ENCODE measurements at places on chromosomes 3 and 15.

DNA sequence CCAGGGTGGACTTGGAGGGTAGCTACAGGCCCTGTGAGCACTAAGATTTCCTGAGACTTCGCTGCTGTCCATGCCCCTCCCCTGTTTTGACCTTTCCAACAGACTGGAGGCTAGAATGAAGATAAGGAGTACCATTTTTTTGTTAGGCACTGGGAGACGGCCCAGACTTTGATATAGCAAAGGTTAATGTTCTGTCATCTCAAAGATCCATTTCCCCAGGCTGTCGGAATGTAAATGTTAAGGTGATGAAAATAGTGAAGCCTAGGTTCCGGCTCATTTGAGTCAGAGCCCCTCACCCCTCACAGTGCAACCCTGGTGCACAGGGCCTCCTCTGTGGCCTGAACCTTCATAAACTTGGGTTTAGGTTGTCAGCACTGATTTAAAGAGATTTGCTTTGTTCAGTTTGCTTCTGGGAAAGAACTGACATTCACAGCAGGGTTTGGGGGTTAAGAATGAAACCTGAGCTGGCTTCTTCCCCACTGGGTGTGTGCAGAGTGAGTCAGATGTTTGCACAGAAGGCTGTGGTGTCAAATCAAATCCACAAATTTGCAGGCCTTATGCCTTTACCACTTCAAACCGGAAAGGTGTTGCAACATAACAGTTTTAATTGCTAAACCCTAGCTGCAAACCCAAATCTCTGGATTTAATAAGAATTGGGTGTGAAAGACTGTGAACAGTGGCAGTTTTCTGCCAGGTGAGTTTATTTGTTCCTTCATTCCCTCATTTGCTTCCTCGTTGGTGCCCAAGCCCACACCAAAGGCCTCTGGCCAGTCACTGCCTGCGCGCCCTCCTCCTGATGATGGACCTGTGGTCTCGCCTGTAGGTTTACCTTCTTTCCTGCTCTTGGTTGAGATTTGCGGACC is 20.6 kb upstream of the KCTD6 start:
- no peak for DNase-seq

GRCh38 chr3:36907911-36908646 is 36.8 kb downstream of the TRANK1 start:
- no peak for DNase-seq

GRCh38 chr3:143387425-143387824 is 267.9 kb downstream of the CHST2 start:
- no peak for DNase-seq

DNA sequence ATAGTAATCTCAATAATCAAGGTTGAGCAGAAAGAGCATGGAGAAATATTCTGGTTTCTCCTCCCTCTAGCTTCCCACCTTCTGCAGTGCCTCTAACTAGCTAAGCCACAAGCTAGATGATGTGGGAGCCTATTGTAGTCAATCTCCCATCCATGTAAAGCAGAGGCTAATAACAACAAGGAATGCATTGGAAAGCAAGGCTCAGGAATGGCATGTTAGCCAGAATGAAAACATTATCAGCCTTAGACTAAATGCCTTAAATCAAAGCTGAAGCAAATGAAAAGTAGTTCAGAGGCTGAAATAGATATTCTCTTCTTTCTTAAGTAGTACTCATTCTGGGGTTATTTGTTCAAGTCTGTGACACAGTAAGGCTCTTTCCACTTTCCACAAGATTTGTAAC is 350.3 kb upstream of the DPPA4 start:
- no peak for DNase-seq

GRCh38 chr15:73951601-73952000 is 25.3 kb downstream of the LOXL1 start:
- DNase-seq: no peak

GRCh38 chr3:184524981-184525336 is 36.6 kb upstream of the EPHB3 start:
- no peak for DNase-seq

DNA sequence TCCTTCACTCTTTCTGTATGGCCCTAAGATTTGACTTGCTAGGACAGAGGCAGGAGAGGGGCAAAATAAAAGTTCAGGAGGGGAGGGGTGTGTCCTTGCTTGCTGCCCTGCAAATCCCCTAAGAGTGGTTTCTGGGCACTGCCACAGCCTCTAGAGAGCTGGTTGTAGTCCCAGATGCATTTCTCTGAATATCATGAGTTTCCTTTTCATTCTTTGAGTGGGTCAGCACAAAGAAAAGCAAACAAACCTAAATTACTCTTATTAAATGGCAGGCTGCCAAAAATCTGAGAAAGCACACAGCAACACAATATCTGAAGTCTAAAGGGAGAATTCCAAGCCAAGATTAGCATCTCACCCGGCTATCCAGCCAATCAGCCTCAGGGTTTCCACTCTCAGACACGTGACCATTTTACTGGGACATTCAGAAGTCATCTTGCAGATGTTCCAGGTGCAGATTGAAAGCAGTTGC is 919.3 kb downstream of the TUSC7 start:
- peak; percentile 67 for DNase-seq

- peak; percentile 49 for DNase-seq
Measured at GRCh38 chr3:10534066-10534465, 28.7 kb upstream of the ATP2B2 start.

DNA sequence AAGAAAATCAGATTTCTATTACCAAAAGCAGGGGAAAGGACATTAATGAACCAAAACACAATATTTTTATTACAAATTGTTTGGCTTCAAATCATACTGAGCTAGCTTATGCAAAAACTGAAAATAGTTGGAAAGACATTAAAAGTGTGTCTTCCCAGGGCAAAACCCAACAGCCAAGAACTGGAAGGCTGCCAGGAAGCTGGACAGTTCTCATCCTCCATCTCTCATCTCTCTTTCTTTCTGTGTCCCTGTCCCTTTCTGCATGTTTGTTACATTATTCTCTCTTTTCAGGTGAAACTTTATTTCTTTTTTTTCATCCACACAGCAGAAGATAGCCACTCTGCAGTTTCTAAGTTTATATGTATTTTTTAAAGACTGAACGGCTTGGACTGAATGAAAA is 41.1 kb upstream of the SNTN start:
- no peak for DNase-seq

GRCh38 chr3:23611737-23612295 is 193.9 kb upstream of the UBE2E1 start:
- no peak for DNase-seq

GRCh38 chr3:99666201-99666600 is 27.8 kb downstream of the COL8A1 start:
- DNase-seq: no peak

GRCh38 chr15:54519577-54519976 is 541.3 kb downstream of the UNC13C start:
- no peak for DNase-seq

GRCh38 chr3:108202834-108203233 is 19.4 kb downstream of the IFT57 start:
- DNase-seq: no peak

- DNase-seq: no peak
Measured at GRCh38 chr15:30885814-30886213, 17.9 kb upstream of the FAN1 start.

DNA sequence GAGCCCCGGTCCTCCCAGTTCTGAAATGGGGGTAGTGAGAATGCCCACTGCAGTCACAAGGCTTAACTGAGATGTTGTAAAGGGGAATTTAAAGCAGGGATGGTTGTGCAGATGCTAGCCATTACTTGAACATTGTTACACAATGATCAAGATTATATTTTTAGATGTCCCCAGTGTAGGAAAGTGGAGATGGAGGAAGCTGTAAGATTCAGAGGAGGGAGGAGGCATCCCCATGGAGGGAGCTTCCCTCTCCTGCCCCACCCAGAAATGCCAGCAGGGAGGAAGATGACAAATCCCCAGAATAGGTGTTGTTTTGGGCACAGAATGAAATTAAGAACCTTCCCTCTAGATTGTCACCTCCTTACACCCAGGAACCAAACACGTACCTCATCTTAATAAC is 46.1 kb downstream of the EFCAB12 start:
- no peak for DNase-seq

GRCh38 chr3:16207031-16207430 is 32.6 kb downstream of the GALNT15 start:
- DNase-seq: no peak

GRCh38 chr3:149267565-149267964 is 45.9 kb upstream of the CP start:
- no peak for DNase-seq

DNA sequence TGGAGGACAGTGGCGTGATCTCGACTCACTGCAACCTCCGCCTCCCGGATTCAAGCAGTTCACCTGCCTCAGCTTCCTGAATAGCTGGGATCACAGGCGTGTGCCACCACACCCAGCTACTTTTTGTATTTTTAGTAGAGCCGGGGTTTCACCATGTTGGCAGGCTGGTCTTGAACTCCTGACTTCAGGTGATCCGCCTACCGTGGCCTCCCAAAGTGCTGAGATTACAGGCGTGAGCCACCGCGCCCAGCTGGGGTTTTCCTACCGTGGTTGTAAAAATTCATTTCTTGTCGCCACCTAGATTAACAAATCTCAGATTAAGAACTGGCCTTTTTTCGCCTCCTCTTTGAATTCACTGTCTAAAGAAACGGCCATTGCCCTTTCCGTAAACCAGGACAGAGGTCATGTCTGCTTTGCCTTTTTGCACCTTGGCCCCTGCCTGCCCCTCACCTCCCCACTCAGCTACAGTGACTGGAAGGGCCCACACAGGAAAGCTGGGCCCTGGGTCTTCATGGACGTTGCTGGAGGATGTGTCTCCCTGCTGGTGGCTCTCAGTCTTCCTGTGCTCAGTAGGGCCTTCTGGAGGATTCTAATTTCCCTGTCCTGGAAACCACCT is 17.2 kb downstream of the ZNF710 start:
- no peak for DNase-seq

DNA sequence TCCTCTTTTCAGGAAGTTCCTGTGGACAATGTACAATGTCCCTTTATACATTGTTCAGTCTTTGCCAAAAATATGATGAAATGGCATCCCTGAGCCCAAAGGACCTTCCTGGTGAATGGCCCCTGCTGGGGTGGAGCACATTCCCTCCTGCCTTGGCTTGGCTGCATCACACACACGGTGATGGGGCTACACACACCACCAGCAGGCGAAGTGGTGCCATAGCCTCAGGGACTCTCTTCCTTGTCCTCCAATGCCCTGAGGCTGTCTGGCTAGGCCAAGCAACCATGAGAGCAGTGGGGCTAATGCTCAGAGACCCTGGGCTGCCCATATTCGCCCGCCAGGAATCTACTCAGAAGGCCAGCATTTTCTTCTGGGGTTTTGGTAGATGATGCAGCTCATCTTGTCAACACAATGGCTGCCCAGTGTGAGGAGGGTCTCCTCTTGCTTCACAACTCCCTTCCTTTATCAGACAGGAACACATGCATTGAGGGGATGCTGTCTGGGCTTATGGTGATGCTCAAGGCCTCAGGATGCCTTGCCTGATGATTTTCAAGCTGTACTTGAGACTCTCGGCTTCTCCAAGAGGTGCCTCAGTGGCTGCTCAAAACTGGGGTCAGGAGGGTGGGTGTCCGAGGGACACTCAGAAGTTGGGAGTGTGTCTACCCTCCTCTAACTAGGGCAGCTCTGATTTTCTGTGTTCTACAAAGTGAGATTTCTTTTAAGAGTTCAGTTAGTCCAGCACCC is 40.9 kb upstream of the EPHB1 start:
- no peak for DNase-seq

DNA sequence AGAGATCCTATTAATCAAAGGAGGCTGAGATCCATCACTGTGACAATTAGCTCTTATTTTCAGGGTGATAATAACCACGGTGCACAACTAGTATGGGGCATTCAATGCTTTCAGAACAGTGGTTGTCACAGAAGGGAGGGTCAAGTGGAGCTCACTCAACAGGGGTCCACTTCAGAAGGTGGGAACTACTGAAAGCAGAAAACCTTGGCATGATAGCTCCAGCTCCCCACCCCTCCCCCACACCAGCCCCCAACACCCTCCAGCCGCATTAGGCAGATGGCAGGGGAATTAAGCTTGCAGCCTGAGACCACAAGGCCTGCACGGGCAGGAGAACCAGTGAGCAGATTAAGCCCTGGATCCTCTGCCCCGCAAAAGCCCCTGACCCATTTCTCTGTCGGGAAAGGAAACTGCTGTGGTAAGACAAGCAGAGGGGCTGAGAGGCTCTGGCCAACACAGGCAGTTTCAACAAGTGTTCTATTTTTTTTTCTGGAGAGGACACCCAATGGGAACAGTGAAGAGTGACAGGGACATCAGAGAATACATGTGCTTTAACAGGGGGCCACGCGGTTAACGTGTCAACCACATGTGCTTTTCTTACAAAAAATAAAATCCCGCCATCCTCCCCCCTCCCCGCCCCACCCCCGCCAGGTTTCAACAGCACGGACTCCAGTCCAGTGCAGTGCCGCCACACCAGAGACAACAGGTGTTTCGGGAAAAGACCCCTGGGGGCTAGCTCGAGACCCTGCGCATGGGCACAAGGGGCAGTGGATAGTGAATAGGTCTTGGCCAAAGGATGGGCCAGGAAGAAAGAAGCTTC is 997 bp downstream of the FYCO1 start:
- no peak for DNase-seq

DNA sequence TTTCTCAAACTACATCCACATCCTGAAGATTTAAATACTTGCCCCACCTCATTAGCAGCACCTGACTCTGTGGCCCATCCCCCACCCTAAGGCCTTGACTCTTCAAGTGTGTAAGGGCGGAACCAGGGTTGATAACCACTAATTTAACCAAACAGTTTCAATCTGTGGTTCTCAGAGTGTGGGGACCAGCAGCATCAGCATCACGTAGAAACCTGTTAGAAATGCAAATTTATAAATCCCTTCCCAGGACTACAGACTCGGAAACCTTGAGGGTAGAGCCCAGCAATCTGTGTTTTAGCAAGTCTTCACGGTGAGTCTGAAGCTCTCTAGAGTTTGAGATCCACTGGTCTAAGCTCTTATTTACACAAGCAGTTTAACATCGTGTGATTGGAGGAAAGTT is 12.4 kb downstream of the GNB4 start:
- no peak for DNase-seq

GRCh38 chr3:36032180-36033047 is 347.9 kb upstream of the STAC start:
- no peak for DNase-seq
